Stimulated activated CD8-positive, alpha-beta memory T cell treated with anti-CD3 and anti-CD28 coated beads, Interleukin-15, amount 100 ng/mL, for 48 hours (primary cell): ENCODE measurements at places on chromosomes 2 and 18.

GRCh38 chr2:60844105-60844504, 37.3 kb upstream of the REL start:
- DNase-seq = no peak

DNA sequence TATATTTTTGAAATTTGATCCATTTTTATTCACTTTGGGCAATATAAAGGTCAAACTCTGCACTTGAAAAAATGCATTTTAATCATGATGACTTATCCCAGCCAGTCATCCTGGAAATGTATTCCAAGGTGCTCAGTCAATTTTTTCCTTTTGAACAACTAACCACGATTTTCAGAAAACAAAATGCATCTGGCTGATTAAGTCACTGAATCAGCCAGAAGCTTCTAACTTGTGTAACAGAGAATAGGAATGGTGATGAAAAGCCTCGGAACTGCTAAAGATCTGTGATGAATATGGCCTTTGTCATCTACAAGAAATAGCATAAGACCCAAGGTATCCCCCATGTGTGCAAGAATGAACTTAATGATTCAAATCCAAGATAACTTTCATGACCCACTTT, 572.7 kb downstream of the EPHA4 start:
- DNase-seq = no peak

- no peak for DNase-seq
These were observed 6.8 kb upstream of the STK25 start for GRCh38 chr2:241514986-241515737.

DNA sequence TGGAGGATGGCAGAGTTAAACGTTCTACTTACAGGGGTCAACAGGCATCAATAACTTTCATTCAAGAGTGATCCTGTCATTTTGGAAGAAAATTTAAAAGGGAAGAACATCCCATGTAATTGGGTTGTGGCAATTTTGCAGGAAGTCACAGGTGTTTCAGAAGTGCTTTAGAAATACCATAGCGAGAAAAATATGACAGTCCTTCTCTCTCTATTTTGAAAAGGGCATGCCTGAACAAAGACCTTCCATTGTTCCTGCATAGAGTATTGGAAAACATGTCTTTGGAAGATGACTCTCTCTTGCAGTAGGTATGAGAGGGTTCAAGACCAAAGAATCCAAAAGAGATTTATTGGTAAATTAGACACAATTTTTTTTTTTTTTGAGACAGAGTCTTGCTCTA, 81.8 kb upstream of the SERTAD2 start:
- DNase-seq = no peak

DNA sequence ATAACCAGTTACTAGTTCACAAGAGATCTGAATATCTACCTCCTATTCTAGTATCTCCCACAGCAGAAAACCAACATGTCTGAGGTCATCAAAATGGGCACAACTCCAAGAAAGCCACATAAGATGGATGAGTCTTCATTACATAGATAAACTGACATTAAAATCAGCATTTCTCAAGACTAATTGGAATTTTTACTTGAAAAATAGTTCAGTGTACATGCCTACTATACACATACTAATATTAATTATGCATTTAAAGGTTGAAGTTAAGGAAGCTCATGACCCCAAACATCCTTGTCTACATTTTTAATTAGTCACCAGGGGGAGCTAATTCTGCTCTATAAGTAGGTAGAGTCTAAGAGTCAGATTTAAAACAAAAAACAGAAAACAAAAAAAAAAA, 41.9 kb downstream of the ZNF521 start:
- no peak for DNase-seq

- no peak for DNase-seq
These were observed 85.7 kb upstream of the ODC1 start for GRCh38 chr2:10533811-10534321.

DNA sequence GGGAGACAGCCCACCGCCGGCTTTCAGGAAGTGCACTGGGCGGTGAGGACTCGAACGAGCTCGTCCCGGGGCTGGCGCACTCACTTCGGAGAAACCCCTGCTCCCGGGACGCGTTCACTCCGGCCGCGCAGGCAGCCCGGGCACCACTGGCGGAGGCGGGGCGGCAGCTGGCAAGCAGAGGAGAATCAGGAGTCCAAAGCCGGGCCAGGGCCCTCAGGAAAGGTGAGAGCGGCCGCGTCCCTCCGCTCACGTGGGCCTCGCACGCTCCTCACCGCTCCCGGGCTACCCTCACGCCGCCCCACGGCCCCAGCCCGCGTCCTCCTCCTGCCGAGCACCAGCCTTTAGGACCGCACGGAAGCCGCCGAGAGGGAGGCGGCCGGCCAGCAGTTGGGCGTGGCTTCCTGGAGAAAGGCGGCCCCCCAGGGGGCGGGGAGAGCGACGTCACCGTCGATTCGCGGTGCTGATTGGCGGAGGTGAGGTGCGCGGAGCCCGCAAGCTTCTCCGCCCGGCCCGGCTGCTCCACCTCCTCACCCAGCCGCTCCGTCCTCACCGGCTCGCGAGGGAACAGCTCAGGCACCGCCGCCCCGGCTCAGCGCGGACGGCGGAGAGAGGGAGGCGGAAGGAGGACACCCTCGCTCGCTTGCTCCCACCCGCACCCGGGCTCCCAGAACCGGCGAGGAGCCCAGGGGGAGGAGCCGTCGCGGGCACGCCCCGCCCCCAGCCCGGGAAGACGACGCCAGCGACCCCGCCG, at the start of gene ZCCHC2:
Gene ZCCHC2, plus strand, starts transcription at position 522 of the 751 bp plus-strand sequence. CDS start 400 bp downstream, outside the sequence.
- DNase-seq = peak; percentile 97

- DNase-seq = no peak
These were observed 87.0 kb downstream of the EPB41L3 start for GRCh38 chr18:5456577-5457461.

DNA sequence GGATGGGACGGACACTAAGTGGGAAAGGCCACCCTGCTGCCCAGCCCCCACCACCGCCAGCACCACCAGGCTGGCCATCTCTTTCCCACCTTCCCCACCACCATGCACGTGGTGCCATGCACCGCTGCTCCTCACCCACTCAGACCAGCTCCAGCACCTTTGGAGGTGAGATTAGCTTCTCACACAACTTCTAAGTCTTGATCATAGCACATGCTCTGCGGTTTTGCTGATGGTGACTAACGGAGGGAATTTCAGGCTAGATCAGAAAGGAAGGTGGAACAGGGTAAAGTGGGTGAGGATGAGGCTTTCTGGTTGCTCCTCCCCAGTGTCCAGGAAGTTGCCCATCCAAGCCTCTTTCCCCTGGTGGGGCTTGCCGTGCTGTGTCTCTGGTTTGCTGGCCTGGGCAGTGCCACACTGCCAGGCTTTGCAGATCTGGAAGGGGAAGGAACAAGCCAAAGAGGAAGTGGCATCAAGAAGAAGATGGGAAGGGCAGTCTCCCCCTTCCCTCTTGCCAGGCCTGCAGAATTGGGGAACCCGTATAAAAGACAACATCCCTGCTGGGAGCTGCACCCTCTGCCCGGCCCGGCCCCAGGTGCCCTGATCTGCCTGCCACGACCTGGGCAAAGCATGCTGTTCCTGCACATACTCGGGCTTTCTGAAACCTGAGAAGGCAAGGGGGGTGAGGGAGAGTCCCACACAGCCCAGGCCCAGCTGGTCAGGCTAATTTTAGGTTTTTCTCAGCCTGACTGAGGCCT, 44.3 kb upstream of the CAB39 start:
- no peak for DNase-seq

- no peak for DNase-seq
These were observed 3.4 kb upstream of the RTP5 start for GRCh38 chr2:241865957-241866789.

- no peak for DNase-seq
These were observed 97.1 kb downstream of the SH3RF3 start for GRCh38 chr2:109226128-109226527.

DNA sequence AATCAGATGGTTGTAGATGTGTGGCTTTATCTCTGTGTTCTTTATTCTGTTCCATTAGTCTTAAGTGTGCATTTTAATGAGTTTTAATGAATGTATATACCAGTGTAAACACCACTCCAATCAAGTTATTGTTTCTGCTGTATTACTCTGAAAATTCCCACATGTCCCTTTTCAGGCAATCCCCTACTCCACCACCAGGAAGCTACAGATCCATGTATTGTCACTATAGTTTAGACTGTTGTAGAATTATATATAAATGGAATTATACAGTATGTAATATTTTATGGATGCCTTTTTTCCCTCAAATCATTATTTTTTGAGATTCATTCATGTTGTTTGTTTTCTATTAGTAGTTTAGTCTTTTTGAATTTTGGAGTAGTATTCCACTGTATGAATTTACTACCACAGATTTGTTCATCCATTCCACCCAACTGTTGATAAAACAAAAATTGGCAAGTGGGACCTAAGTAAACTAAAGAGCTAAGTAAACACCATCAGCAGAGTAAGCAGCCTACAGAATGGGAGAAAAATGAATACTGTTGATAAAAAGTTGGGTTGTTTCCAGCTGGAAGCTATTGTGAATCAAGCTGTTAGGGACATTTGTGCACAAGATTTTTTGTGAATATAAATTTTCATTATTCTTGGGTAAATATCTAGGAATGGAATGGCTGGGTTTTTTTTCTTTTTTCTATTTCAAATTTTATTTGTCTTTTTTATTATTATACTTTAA, 262.0 kb downstream of the CAMKMT start:
- no peak for DNase-seq

- DNase-seq = no peak
These were observed 43.4 kb downstream of the UPP2 start for GRCh38 chr2:158144914-158145625.

DNA sequence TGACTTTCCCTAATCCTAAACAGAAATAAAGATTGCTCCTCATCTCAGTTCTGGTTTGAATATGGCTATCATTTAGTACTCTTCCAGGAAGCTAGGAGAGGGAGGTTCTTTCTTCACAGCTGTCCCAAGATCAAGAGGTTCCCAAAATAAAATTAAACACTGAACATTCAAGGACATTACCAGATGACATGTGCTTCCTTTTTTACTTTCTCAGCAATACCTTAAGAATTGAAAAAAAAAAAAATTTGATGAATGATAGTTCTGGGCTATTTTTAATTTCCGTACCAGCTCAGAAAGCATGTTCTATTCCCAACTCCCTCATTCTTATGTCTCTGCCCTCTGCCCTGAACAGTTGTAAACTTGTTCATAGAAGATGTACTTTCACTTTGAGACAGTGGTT, 61.7 kb upstream of the MYL1 start:
- no peak for DNase-seq
